ENCODE measurements at places on chromosomes 12 and 14.

DNA sequence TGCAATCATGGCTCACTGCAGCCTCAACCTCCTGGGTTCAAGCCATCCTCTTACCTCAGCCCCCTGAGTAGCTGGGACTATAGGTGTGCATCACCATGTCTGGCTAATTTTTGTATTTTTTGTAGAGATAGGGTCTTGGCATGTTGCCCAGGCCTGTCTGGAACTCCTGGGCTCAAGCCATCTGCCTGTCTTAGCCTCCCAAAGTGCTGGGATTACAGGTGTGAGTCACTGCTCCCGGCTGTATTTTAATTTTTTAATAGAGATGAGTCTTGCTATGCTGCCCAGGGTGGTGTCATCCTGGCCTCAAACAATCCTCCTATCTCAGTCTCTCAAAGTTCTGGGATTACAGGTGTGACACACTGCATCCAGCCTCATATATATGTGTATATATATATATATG lies 31.7 kb upstream of the GPRC5A start:
- DNase-seq: no peak

DNA sequence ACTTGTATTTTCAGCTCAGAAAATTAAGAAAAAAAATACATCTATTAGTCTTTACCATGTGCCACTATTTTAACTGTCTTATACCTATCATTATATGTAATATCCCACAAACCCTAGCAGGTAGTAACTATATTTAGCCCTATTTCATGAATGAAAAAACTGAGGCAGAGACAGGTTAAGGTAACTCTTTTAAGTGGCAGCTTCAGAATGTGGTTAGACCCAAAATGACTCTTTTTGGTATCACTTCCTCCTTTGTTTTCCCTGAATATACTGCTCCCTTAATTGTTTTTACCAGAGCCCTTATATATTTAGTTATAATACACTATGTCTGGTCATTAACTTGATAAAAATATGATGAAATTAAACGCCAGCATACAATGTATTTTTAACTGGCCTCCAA lies 235.6 kb upstream of the RPL10L start:
- no peak for DNase-seq

DNA sequence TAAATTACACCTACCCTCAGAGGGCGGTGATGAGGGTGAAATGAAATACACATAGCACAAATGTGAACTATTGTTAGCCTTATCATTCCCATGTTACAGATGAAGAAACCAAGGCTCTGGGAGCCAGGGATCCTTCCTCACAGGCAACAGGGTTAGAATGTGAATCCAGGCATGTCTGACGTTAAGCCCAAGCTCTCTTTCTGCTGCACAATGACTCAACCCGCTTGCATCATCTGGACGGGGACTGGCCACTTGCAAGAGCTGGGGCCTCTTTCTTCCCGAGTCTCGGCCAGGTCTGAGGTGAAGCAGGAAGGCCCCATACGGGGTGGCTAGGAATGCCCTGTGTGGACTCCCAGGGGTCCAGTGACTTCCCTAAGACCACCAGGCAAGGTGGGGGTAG lies 105.2 kb downstream of the RBM19 start:
- DNase-seq: peak; percentile 2

DNA sequence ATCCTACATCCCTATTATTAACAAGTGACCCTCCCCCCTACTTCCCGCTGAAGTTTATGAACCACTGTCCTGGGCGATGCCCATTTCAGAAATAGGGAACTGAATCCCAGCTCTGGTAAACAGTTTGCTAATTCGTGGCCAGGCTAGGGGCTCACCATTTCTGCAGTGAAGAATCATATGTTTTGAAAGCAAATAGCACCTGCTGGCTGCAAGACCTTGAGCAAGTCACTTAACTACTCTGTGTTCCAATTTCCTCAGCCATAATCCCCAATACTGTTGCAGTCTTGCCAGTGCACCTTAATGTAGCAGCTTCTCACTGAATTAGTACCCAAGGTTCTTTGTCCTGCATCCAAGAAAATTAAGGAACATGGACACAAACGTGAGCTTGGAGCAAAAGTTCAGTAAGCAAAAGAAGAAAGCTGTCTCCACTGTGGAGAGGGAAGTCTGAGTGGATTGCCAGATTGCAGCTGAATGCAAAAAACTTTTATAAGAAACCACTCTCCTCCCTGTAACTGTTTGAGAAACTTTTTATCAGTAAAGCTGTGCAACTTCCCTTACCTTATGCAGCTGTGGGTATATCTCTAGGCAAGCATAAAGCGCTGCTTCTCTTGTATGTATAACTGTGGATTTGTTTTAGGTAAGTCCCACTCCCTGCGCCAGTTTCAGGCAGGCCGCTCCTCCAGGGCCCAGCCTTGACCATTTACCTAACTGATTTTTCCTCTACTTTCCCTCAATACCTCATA lies 824 bp downstream of the OAS1 start:
- no peak for DNase-seq

DNA sequence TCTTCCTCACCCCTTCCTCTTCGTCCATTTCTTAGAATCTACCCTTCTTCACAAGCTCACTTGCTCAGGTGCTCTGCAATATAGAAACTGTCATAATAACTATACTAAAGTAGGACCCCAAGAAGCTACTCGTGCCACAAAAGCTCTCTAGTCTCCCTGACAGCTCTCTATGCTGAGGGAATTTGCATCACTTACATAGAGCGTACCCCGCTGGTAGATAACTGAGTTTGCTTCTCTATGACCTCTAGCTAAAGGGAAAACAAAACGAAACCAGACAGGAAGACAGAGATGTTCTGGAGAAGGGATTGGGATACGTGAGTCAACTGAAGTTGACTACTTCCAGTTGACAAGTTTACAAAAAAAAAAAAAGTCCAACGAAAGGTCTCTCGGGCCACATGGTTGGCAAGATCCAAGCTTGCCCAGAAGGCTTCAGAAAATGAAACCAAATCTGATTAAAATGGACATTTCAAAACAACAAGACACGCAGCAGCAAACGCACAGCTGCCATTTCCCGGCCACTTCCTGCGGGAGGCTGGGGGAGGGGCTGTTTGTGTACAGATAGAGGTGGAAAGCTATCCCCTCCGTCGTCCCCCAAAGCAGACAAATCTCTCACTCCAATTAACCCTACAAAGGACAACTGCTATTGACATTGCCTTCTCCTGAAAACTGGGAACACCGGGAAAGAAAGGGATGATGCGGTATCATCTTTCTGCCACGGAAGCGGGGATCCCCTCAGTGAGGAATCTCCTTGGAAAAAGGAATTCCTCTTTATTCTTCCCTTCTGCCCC lies 1.3 kb downstream of the BAZ2A start:
- peak; percentile 45 for DNase-seq

- DNase-seq: no peak
These were observed 88.8 kb downstream of the TMX1 start for GRCh38 chr14:51328772-51329353.

- DNase-seq: peak; percentile 93
These were observed 136.3 kb upstream of the PRICKLE1 start for GRCh38 chr12:42725809-42726208.

DNA sequence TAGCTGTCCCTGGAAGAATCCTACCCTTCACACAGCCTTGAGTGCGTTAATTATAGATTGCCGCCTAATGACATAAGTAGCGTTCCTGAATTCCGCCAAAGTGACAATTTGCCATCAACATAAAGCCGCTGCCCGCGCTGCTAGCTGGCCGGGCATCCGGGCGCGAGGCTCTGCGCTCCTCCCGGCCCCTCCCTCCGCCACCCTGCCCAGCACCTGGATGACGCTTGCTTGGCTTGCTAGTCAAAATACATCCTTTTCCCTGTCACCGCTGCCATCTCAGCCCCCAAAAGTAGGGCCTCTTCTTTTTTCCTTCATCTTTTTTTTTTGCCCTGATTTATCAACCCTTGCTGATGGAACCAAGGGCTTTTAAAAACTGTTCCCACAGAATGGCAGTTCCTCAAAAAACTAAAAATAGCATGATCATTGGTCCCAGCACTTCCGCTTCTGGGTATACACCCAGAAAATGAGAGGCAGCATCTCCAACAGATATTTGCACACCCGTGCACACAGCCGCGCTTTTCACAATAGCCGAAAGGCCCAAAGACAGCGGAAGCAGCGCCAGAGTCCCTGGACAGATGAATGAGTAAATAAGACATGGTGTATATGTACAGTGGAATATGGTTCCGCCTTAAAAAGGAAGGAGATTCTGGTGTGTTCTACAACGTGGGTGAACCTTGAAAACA lies 235.2 kb downstream of the BCL11B start:
- no peak for DNase-seq

- DNase-seq: no peak
These were observed 75.5 kb downstream of the SLC8A3 start for GRCh38 chr14:70113211-70113610.

- DNase-seq: no peak
These were observed 148.4 kb downstream of the RPAP3 start for GRCh38 chr12:47557386-47557785.

DNA sequence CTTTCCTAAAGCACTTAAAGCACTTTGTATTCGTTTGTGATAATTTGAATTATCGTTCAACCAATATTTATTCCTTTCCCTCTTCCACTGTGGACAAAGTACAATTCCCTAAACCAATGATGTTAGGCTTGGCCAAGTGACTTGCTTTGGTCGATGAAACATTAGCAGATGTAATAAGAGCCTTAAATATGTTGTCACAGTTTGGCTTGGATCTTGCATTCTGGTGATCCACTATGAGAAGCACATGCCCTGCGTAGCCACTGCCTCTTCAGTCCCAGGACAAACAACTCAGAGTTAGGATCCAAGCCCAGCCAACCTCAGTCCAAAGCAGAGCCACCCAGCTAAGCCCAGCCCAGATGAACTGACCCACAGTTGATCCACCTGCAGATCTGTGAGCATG lies 8.4 kb upstream of the C12orf75 start:
- no peak for DNase-seq

GRCh38 chr14:69399750-69400149 lies 1.3 kb downstream of the SLC39A9 start:
- no peak for DNase-seq

DNA sequence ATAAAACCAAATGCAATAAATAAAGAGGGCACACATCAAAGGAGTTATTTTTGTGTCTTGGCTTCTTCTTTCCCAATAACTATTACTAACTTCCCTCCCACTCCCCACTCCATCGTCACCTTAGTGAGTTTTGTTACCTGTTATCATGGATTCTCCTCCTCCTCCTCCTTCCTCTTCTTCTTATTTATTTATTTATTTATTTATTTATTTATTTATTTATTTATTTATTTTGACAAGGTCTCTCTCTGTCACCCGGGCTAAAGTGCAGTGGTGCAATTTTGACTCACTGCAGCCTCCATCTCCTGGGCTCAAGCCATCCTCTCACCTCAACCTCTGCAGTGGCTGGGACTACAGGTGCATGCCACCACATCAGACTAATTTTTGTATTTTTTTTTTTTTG lies 26.4 kb downstream of the WIF1 start:
- DNase-seq: no peak

- DNase-seq: no peak
These were observed 125.9 kb downstream of the PAPOLA start for GRCh38 chr14:96627811-96628775.

DNA sequence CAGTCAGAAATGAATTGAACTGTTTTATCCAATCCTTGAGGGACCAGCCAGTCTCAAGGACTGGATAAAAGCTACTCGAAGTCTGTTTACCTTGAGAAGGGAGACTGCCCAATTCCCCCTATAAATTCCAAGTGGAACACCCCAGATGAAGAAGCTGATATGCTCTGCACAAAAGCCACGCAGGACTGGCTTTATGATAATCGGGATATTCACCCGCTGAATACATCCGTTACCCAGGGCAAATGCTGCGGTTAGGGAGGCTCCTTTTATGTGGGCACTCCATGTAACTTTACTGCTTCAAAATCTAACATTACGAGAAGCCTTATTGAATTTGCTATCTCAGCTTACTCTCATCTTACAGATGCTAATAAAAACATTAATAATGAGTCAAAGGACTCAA lies 119.1 kb downstream of the DENND5B start:
- DNase-seq: no peak

DNA sequence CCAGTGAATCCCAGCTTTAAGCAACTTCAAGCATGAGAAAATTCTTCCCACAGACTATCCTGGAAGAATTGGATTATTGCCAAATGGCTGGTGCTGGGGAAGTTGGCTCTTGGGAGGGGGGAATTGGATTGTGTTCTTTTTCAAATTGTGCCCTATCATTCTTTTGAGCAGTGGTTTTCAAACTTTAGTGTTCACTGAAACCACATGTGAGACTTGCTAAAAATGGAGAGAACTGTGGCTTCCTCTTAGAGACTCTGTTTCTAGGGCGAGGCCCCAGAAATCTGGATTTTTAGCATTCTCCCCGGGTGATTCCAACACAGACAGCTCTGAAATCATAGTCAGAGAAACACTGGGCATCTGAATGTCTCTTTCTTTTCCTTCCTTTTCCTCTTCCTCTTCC lies 14.3 kb upstream of the OTUB2 start:
- peak; percentile 46 for DNase-seq

DNA sequence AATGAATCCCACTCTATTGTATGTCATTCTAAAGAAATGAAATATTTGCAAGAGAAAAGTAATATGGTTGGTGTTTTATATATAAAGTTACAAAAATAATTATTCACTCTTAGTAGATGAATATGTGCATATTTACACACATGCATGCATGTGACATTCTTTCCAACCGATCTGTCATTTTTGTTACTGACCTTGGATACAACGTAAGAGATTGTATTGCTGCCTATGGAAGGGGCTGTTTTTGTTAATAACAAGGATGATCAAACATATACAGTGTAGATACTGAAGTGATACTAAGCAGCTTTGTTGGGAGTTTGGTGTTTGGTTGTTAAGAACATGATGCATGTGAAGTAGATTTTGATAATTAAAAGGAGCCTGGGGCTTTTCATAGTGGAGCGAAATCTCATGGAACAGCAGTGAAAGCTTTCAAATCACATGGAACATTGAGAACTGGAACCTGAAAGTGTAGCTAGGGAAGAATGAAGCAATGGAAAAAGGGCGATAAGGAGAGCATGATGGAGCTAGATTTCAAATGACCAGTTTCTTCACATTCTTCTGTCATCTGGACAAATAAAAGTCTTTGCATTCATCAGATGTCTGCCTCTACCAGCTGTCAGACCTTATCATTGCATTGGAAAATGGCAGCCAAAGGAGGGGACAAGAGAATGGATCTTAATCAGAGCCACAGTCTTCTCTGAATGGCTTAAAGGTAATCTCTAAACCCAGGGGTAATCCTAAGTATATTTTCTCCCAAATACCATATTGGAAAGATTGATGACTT lies 10.0 kb downstream of the BORCS5 start:
- DNase-seq: no peak

DNA sequence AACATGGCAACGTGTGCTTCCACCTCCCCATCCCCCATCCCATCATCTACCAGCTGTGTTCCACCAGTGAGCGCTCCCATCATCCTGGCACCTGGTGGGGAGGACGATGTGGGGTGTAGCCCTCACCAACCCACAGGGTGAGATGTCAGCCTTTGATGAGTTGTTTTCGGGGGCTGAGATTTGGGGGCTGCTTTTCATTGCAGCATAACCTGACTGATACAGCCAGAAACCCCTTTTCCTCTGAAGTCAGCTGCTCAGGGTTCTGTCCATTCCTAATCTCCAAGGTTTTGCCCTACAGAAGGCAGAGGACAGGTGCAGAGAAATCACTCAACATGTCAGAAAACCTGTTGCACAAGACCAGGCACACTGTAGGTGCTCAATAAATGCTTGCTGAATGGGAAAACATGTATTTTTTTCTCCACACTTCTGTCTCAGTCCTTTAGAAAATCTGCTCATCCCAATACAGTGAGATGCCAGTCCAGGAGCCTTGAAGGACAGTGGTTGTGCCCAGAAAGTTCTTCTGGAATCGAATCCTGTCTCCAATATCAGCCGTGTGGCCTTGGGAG lies 239.8 kb downstream of the RBM19 start:
- DNase-seq: no peak

GRCh38 chr14:58752771-58753201 lies 115.0 kb downstream of the DACT1 start:
- DNase-seq: peak; percentile 27
